ENCODE measurements at places on chromosomes 2 and 18. TPM values are rescaled to one million over a fixed set of nuclear protein-coding genes. Genes with fewer than 3 reads are reported as not detected.

The MPP4 gene
- 0.17 TPM for total RNA-seq

The MC2R gene
- total RNA-seq: not detected

The ITGAV gene
- 67.0 TPM for total RNA-seq

The E2F6 gene
- 14.5 TPM for total RNA-seq

The CD8B gene
- 2.1 TPM for total RNA-seq

The OR6B2 gene
- not detected for total RNA-seq

The IDH1 gene
- 116 TPM for total RNA-seq

The FSHR gene
- not detected for total RNA-seq

The LRRC30 gene
- not detected for total RNA-seq
